ENCODE measurements at places on chromosomes 6 and 20.

DNA sequence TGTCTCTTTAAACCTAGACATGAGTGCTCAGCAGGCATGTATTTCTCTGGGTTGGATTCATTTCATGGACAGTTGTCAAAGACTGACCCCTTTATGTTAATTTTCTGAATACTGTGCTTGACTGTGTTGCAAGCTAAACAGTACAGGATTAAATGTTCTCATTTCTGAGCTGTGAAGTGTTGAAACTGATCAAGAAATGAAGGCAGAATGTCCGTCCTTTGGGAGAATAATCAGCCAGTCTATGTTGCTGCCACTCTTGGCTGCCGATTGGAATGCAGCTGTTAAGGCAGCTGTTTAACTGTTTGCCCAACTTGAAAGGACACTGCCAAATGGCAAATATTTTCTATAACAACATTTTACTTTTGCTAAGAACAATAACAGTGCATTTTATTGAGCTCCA is 87.3 kb downstream of the CEP57L1 start:
- DNase-seq: no peak

- peak; percentile 34 for DNase-seq
Observed at GRCh38 chr6:45072016-45072415, 256.1 kb upstream of the RUNX2 start.

DNA sequence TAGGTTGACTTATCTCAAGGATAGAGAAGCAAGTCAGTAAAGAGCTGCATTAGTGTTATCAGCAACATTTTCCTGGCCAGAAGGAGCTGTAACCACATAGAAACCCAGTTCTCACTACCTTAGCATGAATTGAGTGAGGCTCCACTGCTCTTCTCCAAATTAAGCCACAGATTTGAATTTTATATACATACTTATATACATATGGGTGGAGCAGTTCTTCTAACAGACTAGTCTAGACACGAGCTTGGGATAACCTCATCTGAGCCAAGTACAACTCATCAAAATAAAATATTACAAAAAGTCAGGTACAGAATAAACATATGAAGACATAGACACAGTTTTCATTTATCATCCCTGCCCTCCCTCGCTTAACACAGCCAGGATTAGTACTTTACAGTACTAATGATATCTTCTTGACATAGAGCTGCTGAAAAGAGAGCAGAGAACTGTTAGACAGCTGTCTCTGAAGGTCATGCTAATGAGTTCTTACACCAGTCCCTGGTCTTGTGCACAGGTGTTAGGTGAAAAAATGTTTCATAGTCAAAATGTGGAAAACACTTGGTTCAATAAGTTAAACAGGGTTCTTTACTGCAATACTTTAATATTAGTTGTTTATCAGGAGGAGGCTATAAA is 147.4 kb upstream of the HTR1E start:
- DNase-seq: no peak

DNA sequence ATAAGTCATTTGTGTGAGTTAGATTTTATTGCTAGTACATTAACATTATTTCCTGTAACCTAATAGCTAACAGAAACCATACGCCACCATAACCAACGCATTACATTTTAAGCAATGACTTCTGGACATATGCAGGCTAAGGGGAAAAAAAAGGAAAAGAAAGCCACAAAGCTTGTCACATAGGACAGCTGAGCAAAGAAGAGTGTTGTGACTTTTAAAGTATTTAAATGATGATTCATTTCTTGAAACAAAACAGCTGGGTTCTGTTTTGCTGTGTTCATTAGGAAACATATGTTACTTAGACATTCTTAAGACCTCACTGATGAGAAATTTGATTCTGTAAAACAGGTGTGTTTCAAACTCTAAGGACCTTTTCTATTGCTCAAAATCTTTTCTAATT is 171.4 kb downstream of the COL9A1 start:
- DNase-seq: no peak

DNA sequence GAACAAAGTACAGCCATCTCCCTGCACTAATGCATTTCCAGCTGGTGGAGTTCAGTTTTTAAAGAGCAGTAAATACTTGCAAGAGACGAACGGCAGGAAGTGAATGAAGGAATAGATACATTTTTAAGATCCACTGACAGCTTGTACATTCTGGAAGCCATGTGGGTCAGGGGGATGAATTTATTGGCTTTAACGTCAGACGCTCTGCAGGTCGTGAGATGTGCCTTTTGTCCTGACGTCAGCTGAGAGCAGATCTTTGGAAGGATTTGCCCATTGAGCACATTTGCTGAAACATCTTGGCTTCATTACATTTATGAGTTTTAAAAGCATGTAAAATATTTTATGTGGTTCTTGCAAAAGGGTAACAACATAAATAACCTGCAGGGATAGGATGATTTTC is 29.5 kb upstream of the SALL4 start:
- no peak for DNase-seq

- peak; percentile 97 for DNase-seq
Observed at GRCh38 chr6:71333697-71334096, 45.1 kb downstream of the OGFRL1 start.

DNA sequence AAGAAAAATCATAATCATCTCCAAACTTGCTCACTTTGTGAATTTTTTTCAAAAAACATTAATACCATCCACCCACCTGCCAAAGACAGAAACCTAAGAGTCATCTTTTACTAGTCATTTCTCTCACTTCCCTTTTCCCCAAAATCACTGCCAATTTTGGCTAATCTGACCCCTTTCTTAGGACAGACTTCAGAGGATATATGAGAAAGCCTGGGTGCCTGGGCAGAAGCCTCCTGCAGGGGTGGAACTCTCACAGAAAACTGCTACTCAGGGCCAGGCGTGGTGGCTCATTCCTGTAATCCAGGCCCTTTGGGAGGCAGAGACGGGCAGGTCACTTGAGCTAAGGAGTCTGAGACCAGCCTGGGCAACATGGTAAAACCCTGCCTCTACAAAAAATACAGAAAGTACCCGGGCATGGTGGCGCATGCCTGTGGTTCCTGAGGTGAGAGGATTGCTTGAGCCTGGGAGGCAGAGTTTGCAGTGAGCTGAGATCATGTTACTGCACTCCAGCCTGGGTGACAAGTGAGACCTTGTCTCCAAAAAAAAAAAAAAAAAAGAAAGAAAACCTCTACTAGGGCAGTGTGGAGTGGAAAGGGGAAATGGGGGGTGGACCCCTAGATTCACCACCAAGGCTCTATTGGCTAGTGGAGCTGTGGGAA is 3.8 kb downstream of the DEK start:
- peak; percentile 98 for DNase-seq

- no peak for DNase-seq
Observed at GRCh38 chr20:47233333-47234188, 122.9 kb downstream of the ZMYND8 start.

GRCh38 chr6:114608091-114608490 is 265.3 kb upstream of the HS3ST5 start:
- no peak for DNase-seq

- DNase-seq: no peak
Observed at GRCh38 chr20:10352934-10353824, 80.8 kb downstream of the MKKS start.

- DNase-seq: peak; percentile 27
Observed at GRCh38 chr6:166996406-166996805, 2.8 kb upstream of the CEP43 start.

DNA sequence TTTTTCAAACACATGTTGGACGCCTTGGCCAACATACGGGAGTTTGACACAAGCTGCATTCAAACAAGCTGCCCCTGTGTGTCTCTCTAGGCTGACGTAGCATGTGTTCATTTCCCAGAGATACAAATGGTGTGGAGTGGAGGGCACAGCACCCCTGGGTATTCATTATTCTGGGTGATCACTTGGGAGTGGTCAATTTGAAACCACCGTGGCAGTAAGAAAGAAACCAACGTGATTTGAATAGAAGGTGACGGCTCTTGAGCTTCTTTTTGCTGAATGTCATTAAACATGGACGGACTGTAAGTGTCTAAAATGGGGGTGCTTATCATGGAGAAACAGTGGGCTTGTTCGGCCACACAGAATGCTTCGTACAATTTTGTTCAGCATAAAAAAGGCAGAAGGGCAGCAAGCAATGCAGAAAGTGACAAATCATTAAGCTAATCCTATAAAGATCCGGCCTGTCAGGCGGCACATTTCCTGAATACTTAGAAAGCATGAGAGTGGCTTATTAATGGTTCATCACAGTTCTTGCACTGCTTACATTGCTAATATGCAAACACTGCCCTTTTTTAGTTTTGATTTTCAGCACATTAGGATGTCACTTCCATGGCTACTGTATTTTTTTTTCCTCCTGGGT is 1261.9 kb upstream of the CITED2 start:
- no peak for DNase-seq

GRCh38 chr6:127207591-127208120 is 59.0 kb upstream of the RNF146 start:
- DNase-seq: no peak

DNA sequence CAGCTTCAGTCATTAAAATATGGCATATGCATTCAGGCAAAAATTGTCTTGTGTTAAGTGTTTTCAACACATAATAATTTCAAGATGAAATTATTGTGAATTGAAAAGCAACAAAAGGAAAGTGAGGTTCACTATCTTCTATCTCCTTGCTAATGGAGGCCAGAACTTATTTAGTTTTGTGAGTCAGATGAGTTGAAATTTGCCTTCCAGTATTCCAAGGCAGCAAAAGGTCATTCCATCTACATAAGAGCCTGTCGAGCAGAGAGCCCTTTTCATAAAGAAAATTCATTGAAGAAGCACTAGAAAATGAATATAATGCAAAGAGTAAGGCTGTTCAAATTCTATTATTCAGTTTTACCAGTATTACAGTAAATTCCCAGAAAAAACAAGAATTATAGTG is 274.3 kb downstream of the PLCB1 start:
- DNase-seq: no peak

- DNase-seq: peak; percentile 54
Observed at GRCh38 chr20:59010995-59011873, 4.2 kb upstream of the CTSZ start.

GRCh38 chr6:29478740-29479139 is 9.0 kb downstream of the MAS1L start:
- DNase-seq: no peak

- DNase-seq: peak; percentile 57
Observed at GRCh38 chr20:62816031-62816883, 593 bp upstream of the COL9A3 start.

- peak; percentile 29 for DNase-seq
Observed at GRCh38 chr6:71294121-71294523, 5.5 kb downstream of the OGFRL1 start.
